Glomerular endothelial cell (primary cell): ENCODE measurements at places on chromosomes 2 and 18.

- no peak for DNase-seq
These were observed 25.8 kb downstream of the KCNJ3 start for GRCh38 chr2:154724194-154724797.

DNA sequence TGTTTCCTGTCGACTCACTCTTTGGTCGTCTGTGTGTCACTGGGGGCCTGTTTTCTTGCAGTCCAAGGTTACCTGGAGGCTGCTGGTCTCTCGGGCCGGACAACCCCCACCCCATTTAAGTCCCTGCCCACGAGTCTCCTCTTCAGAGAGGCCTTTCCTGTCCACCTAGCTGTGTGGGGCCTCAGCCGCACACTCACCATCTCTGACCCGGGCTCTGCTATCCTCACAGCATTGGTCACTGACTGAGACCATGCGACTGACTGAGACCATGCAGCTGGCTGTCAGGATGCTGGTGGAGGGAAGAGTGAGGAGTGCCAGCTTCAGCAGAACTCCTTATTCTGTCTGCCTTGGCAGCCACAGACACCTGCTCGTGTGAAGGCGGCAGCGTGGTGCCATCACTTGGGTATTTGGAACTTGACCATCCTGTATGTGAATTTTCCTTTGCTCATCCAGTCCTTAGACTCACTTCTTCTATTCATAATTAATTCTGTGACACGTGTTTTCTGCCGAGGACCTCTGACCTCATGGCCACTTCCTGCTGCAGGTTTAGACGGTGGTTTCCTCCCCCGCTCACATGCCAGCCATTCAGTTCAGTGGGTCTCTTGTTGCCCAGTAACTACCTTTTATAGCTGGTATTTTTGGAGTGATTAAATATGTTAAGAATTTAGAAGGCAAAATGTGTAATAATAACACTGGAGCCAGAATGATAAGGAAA, 47.5 kb upstream of the ASB1 start:
- no peak for DNase-seq

GRCh38 chr2:182949572-182950189, 83.2 kb upstream of the FRZB start:
- DNase-seq: no peak

DNA sequence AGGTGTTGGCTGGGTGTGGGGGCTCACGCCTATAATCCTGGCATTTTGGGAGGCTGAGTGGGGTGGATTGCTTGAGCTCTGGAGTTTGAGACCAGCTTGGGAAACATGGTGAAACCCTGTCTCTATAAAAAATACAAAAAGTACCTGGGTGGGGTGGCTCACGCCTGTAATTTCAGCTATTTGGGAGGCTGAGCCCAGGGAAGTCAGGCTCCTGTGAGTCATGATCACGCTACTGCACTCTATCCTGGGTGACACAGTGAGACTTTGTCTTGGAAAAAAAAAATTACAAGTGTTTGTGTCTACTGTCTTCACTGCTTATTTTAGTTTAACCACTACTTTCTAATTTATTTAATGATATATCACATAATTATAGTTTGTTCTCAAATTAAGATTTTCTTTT, 62.7 kb upstream of the DOCK10 start:
- no peak for DNase-seq

DNA sequence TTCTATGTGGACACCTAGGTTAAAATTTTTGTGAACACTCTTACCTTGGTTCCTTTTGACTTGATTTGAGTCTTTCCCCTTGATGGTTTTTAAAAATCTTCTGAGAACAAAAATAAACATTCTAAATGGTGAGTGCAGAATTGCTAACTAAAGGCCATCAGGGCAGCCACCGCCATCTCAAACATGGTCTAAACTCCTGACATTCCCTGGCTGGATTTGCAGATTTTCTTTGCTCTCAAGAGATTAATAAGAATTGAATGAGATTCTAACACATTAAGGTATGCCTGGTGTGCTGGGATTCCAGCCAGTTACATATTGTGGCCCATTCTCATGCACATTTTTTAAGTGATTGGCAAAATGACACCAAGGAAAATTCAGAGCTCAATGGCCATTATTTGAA, 17.2 kb upstream of the CTDP1 start:
- DNase-seq: no peak

GRCh38 chr2:160334028-160334741, 134.1 kb upstream of the ITGB6 start:
- peak; percentile 57 for DNase-seq

- DNase-seq: no peak
These were observed 419.8 kb downstream of the SETBP1 start for GRCh38 chr18:45100321-45101105.

GRCh38 chr2:203155406-203155805, 83.4 kb upstream of the CYP20A1 start:
- DNase-seq: no peak

DNA sequence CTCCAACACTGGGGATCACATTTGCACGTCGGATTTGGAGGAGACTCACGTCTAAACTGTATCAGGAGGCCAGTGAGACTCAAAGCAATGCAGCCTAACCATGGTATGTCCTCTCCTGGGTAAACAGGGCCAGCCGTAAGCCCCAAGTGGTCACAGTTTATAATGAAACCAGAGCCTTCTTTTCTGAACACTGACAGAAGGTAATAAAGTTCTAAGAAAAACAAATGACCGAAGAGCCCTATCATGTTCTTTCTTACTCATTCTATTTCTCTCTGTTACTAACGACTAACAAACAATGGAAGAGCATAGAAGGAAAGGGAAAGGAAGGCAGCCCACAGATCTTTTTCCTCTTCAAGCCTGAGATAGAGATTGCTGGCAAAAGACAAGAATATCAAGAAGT, 796.8 kb upstream of the SOX11 start:
- DNase-seq: no peak

- DNase-seq: no peak
These were observed 7.5 kb downstream of the SLC11A1 start for GRCh38 chr2:218389333-218390150.

GRCh38 chr2:170530284-170530745, 184.8 kb upstream of the SP5 start:
- DNase-seq: no peak

DNA sequence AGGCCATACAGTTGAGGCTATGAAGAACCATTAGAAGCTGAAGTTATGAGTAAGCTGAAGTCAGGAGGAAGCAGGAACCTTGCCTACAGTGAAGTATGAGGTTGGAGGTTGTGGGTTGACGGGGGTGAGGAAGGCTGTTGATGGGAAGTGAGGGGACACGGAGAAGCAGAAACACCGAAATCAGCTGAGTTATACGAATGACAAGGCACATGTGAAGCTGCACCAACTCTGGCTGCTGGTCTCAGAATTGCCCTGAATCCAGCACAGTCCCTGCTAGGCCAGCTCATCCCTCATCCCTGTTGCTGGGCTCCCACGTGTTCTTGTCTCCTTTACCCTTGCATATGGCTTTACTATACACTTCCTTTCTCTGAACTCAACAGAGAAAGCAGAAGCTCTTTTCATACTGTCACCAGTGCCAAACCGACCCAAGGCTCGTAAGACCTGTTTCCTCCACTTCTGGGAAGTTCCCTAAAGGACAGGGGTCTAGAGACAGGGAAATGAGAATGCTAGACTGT, 9.2 kb upstream of the TMEM247 start:
- no peak for DNase-seq

- no peak for DNase-seq
These were observed 133.9 kb downstream of the TNS1 start for GRCh38 chr2:217868911-217869334.

GRCh38 chr2:205482399-205483081, 199.8 kb upstream of the NRP2 start:
- no peak for DNase-seq

DNA sequence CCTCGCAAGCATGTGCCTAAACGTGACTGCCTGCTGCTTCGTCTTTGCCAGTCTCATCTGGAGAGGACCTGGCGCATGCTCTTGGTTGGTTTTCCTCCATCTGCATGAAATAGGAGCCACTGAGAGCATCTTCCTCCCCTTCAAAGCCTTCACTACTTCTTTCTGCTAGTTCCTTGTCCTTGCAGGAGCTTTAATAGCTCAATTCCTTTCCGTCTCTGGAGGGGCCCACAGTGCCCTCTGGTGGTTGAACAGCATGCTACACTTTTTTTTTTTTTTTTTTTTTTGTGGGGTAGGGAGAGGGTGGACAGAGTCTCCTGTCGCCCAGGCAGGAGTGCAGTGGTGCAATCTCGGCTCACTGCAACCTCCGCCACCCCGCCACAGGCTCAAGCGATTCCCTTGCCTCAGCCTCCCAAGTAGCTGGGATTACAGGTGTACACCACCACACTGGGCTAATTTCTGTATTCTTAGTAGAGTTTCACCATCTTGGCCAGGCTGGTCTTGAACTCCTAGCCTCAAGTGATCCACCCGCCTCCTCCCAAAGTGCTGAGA, 59.6 kb downstream of the SP110 start:
- DNase-seq: no peak

DNA sequence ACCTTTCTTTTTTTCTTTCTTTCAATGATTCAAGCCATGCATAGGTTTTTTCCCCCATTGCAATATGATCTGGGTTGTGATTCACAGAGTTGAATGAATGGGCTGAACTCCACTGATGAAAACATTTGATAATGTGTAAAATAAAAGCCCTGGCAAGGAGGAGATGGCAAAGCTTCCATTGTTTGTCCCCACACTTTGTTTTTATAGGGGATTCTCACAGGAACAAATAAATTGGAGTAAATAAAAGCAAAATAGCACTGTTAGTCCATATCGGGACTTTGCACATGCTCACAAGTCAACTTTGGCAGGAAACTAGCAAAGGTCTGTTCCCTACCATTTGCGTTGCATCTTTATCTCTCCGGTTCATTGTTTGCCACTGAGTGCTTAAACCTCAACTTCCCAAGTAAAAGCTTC, 55.7 kb downstream of the MEIS1 start:
- DNase-seq: no peak

- no peak for DNase-seq
These were observed 267.7 kb downstream of the GLI2 start for GRCh38 chr2:121003391-121003790.

- DNase-seq: peak; percentile 82
These were observed 695 bp upstream of the CTDP1 start for GRCh38 chr18:79678665-79679551.

DNA sequence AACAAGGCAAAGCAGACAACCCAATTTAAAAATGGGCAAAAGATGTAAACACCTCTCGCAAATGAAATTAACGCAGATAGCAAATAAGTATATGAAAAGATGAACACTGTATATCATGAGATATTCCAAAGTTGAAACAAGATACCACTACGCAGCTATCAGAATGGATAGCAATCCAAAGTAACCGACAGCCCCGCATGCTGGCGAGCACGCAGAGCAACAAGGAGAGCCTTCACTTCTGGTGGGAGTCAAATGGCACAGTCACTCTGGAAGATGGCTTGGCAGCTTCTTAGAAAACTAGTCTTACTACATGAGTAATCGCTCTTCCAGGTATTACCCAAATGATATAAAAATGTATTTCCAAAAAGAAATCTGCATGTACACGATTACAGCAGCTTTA, 1.4 kb downstream of the NDUFA10 start:
- no peak for DNase-seq

DNA sequence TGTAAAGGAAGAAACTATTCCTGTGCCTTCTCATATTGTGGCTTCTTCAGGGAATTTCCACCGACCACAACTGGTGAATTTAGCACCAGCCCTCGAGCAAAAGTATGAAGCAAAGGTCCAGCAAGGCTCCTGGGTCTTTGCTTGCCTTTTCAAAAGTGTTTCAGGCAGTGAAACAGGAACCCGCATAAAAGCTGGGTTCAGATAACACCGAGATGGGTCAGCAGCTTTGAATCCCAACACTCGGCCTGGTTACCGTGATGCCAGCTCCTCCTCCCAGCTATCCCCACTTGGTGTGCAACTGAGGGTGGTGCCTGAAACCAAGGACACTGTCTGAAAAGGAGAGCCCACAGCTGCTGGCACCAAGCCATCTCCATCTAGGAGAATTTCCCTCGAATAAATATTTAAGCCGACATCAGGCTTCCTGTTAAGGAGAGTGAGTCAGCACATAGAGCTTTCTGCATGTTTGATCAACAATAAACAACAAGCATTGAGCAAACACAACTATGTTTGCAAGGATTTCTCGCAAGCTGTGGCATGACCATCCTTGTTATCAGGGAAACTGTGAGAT, 69.5 kb downstream of the ANTXR1 start:
- DNase-seq: peak; percentile 93

DNA sequence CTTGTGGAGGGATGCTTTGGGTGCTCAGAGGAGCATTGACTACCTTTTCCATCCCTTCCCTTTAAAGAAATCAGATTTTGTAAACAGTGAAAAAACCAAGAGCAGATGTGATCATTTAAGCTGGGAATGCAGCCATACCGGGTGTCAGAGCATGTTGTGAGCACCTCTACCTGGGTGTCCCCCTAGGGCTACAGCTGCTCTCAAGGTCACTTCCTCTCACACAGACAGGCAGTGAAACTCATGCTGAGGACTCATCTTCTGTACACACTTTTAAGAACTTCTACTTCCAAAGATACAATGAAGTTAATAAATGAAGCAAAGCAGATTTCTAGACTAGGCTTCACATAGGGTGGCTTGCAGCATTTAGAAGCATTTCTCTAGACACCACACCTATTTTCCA, 48.4 kb upstream of the FRZB start:
- no peak for DNase-seq

DNA sequence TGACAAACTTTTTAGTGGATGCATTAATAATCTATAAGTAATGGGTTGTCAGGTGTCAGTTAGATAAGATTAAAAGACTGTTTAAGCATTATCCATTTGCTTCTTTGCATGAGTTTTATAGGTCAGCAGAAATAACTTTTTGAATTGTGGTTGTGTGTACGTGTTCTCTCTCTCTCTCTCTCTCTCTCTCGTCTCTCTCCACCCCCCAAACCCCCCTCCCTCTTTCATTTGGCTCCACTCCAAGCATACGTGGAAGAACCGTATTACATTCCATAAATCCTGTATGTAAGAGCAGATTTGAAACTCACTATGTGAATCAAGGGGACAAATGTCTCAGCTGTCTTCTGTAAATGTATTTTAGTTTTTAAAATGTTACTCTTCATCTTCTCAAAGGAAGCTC, 120.2 kb downstream of the MEIS1 start:
- DNase-seq: no peak

DNA sequence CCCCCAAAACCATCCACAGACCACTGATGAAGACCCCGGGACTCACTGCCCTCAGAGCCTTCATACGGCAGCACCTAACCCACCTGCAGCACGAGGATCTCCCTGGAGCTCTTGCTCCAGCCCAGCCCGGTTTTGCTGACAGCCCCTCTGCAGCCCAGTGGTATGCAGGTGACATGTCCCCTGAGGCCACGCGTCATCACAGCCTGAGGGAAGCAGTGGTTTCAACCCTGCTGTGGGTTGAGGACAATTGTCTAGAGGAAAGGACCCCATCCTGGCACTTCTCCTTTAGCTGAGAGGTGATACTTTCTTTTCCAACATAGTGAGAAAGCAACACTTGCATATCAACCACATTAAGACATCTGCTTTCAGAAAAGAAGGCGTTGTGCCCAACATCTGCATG, 134.0 kb downstream of the SEPTIN10 start:
- no peak for DNase-seq

- no peak for DNase-seq
These were observed 50.6 kb upstream of the FMNL2 start for GRCh38 chr2:152284398-152284797.

- DNase-seq: no peak
These were observed 8.5 kb upstream of the THNSL2 start for GRCh38 chr2:88161446-88162244.
